ENCODE measurements at places on chromosomes 4 and X.

- DNase-seq: no peak
Observed at GRCh38 chrX:134911348-134911747, 79.4 kb upstream of the SMIM10 start.

DNA sequence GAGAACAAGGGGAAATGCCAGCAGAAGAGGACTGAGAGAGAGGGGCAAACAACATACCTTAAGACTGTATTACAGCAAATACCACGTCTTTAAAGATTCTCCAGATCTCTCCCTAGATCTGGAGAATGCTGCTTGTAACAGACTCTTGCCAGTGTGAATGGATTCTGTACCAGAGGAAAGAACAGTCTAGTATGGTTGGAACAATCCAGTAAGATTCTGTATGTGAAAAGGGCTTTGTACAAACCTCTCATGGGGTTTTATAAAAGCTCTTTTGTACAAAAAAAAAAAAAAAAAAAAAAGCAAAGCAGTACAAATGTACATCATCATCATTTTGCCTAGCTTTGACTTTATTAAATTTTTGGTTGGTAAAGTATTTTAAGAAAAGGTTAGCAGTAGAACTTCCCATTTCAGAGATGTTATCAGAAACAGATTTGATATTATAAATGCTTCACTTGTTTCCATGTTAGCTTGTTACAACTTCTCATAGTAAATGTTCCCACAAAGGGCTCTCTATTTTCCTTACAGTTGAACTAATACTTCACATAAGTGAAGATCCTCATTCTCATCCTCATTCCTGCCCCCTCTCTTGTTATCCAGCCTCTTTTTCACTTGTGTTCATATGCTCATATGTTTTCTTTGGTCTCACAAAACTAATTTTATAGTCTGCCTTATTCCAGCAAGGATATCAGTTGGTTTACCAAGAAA, 144.2 kb downstream of the EDA start:
- DNase-seq: no peak

DNA sequence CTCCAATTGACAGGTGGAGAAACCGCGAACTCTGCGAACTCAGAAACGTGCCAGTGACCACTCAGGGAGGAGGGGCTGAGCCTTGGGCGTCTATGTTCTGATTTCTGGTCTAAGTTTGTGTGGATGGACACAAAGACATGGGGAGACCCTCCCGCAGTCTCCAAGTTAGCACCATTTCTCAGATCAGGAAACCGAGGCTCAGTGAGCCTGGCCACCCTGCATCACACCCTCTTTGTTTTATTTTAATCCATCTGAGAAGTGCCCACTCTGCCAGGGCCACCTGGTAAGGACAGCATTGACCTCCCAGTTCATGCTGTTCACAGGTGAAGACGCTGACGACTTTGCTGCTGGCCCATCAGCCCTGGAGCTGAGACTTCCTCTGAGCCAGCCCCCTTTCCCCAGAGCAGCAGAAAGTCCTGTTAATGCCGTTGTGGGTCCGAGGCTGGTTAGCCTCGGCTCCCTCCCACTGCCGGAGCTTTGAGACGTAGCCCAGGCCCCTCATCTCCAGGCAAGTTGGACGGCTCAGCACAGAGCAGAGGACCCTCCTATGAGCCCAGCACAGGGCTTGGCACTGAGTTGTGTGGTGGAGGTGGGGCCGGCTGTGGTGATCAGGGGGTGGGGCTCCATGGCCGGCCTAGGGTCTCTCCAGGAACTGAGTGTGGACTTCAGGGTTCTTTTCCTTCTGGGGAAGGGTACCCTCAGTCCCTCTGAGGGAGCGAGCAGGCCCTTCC, 43.7 kb downstream of the PSAPL1 start:
- DNase-seq: no peak

DNA sequence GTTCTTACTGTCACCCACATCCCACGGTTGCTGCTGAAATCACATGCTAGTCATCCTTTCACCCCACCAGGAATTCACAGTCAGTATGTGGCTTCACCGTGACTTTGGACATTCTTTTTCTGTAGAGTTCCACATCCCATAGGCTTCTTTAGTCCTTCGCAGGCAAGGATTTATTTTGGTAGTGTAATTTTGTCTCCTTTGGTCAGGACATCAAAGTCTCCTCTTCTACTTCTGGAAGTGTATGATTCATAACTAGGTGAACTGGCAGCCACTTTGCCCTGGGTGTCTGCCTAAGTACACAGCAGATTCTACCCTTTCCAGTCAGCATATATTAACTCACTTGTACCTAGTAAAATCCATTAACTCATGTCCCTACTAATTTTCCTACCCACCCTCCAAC, 38.3 kb upstream of the MMAA start:
- DNase-seq: no peak

GRCh38 chr4:17877661-17878060, 66.9 kb downstream of the NCAPG start:
- no peak for DNase-seq

DNA sequence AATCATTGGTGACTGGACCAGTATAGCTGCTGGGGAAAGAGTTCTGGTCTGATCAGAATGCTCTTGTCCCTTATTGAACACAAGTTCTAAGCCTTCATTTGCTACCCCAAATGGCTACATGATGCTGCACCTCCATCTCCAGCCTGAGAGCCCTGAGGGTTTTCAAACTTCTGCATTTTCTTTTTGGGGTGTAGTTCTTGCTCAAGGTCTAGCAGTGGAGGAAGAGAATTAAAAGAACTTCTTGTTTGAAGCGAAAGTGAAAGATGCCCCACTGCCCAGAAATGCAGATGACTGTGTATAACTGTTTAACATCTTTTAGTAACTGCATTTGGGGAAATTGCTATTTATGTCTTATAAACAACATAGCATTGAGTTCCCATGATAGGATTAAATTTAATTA, 38.5 kb downstream of the LAMTOR3 start:
- DNase-seq: no peak

- DNase-seq: no peak
Observed at GRCh38 chrX:103063191-103063845, 653 bp downstream of the BEX1 start.

DNA sequence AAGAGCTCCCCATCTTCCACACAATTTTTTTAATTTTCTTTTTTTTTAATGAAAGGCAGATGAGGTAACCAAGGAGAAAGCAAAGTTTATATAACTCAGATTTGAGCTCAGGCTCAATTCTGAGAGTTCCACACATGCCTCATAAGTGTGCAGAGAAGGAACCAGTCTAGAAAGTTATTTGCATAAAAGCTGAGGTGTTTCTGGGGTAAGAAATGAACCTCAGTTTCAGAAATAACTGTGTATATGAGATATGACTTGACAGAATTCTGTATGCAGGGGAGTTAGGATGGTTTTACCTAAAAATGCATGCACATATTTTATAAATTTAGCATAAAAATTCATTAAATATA, 51.3 kb downstream of the DTHD1 start:
- no peak for DNase-seq

DNA sequence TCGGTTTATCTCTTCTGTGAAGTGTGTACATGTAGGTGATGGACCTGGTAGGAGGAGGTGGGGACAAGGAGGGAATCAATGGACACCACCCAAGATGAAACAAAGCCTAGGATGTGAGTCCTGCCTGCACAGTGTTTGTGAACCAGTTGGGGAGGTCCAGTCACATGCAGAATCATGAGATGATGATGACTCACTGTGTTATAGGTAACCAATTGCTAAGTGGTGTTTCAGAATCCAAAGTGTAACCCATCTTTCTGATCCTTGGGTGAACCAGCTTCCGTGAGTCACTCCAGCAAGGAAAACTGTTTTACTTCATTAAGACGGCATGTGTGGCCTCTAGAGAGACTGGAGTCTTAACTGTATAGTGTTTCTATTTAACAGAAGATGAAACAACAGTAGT, 57.9 kb upstream of the HPF1 start:
- DNase-seq: no peak

All from activated CD4-positive, alpha-beta T cell treated with anti-CD3 and anti-CD28 coated beads, Interleukin-2, amount 50 U/mL, for 24 hours (primary cell).